ENCODE measurements at places on chromosomes 6 and 20.

DNA sequence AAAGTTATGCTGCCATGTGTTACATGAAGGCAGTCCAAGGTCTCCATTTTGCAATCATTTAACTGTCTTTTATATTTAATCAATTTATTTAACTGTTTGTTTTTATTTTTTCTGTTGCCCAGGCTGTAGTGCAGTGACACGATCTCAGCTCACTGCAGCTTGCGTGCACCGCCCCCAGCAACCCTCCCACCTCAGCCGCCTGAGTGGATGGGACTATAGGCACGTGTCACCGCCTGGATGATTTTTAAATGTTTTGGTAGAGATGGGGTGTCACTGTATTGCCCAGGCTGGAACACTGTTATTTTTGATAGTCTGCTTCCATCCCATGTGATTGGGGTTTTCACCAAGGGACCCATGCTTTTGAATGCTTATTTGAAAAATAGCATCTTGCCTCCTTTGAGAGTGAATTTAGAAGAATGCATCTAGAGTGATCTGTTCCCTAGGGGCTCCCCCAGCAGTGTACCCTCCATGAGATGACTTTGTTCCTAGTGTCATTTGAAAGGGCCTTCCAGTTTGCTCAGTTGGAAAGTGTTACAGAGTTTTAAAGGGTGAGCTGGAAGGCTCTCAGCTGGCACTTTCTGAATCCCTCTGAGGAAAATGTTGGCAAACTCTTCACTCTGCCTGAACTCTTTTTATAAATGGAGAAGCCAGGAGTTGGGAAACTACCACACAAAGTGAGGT, 143.4 kb downstream of the JARID2 start:
- no peak overlapping the region for H3K27ac ChIP-seq
- no peaks in the 10 kb centered on the region for H3K4me1 ChIP-seq
- DNase-seq = no peak
- H3K27me3 ChIP-seq = no peaks in the 10 kb centered on the region
- no peaks in the 10 kb centered on the region for H3K36me3 ChIP-seq
- H3K4me3 ChIP-seq = no peak overlapping the region

DNA sequence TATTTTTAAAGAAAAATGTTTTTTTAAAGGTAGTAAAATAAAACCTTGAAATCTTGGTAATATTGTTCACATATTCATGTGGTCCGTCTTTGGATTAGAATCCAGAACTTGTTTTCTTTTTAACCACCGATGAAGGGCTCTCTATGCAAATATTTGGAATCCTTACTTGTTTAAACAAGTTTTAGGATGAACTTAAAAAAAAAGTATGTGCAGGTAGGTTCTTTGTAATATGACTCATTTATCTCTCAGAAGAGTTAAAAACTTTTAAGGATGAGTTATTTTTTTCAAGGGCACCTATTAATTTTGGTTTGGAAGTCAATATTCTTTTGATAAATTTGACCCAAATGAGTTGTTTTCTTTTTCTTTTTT, 8.9 kb downstream of the DSP start:
- no peak overlapping the region for H3K4me3 ChIP-seq
- DNase-seq = no peak
- H3K36me3 ChIP-seq = peaks cover 86% of the 10 kb centered on the region
- H3K27ac ChIP-seq = peak overlapping the region; percentile 92

DNA sequence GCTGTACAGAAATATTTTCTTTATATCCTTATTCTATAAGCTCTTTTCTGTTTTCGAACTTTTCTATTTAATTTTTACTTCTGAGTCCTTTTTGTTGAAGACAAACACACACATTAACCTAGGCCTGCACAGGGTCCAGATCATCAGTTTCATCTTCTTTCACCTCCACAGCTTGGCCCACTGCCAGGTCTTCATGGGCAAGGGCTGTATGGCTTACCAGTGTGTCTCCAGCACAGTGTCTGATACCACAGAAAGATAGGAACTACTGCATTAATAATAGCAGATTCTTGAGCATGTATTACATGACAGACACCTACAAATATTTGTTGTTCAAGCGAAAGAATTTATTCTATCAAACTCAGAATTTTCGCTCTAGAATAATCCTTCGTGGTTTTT, 24.4 kb downstream of the QKI start:
- peaks cover 35% of the 10 kb centered on the region for H3K4me1 ChIP-seq
- no peaks in the 10 kb centered on the region for H3K27me3 ChIP-seq

DNA sequence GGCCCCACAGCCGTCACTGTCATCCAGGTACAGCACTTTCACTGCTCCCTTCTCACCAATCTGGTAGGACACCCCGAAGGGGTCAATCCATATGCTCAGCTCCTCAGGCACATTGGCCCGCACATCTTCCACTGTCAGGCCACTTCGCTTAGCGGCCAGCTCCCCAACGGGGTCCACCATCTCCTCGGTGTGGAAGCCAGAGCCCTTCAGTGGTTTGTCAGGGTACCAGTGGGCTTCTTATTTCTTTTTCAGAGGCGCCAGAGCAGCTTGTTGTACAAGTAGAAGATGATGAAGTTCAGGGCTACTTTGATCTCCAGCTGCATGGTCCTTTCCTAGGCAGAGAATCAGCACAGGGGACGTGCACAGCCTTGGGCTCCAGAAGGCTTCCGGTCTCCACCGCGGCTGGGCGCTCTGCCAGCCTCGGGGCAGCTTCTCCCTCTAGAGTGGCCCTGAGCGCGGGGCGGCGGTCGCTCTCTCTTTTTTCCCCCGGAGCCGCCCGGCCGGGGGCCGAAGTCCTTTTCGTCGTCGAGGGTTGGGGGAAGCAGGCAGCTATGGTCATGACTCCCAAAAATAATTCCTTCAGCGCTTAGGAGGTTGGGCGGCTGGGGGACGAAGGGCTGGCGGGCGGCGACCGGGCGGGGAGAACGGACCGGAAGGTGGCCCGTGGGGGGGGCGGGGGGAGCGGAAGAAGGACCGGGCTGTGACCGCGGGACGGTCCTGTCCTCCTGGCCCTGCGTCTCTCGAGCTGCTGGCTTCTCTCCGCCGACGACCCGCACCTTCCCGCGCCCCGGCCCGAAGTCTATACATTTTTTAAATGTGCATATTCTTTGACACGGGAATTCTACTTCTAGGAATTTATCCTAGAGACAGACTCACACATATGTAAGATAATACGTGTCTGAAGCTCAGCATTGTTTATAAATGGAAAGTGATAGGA, 6.5 kb upstream of the ZSCAN9 start:
- peaks cover 3% of the 10 kb centered on the region for H3K4me1 ChIP-seq
